ENCODE measurements at places on chromosomes 2 and 18.

DNA sequence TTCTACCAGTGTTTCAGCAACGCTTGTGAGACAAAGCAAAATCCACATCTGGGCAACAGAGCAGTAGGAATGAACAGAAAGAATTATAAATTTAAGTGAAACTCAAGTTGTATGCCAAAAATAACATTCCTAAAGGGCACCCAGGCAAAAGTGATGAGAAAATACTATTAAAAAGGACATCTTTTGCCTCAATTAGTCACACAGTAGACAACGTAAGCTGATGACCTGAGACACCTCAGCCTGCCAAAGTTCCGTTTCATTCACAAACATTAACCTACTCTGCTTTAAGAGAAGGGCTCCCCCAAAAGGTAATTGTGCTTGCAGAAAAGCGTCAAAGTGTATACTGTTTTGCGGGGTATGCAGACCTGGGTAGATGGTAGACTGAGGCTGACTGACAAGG, 7.2 kb downstream of the HDLBP start:
- H3K27ac ChIP-seq = no peak overlapping the region
- no peaks in the 10 kb centered on the region for H3K27me3 ChIP-seq
- H3K4me3 ChIP-seq = no peak overlapping the region

GRCh38 chr2:189521699-189522434, 58.7 kb downstream of the SLC40A1 start:
- no peak for DNase-seq
- H3K27me3 ChIP-seq = no peaks in the 10 kb centered on the region
- H3K27ac ChIP-seq = no peak overlapping the region
- no peaks in the 10 kb centered on the region for H3K36me3 ChIP-seq
- H3K4me1 ChIP-seq = no peaks in the 10 kb centered on the region
- H3K4me3 ChIP-seq = no peak overlapping the region

DNA sequence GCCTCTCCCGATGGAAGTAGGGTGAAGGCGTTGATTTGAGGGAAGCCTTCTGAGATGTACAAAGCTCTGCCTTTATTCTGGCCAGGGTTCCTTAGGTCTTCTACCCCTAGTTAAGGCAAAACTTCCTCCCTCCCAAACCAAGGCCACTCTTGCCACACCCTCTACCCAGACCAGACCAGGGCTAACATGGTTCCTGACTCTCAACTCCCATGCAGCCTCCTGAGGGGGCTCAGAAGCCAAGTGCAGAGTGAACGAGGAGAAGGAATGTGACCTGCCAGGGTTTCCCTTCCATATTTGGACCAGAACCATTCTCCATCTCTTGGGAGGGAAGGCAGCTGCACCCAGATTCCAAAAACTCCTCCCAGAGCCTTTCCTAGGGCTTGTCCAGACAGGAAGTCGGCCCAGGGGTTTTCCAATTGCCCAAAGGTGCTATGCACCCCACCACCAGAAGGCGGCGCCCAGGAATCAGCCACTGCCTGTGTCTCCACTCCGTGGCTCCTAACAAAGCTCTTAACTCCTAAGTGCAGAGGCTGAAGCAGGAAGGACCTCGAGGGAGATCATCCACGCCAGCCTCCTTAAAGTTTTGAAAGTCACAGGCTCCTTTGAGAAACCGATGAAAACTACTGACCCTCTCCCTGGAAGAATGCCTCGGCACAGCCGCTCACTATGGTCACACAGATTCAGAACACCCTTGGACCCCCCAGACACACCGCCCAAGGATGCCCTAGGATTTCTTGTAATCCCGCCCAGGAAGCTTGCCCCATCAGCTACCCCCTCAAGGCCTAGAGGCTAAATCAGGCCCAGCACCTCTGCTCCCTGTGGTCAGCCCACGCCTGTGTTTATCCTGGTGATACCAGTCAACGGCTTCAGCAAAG, 157.8 kb downstream of the SMAD2 start:
- H3K27me3 ChIP-seq = peaks cover 16% of the 10 kb centered on the region
- H3K4me1 ChIP-seq = peaks cover 11% of the 10 kb centered on the region
- no peak overlapping the region for H3K27ac ChIP-seq
- DNase-seq = peak; percentile 67
- no peak overlapping the region for H3K4me3 ChIP-seq
- no peaks in the 10 kb centered on the region for H3K36me3 ChIP-seq

DNA sequence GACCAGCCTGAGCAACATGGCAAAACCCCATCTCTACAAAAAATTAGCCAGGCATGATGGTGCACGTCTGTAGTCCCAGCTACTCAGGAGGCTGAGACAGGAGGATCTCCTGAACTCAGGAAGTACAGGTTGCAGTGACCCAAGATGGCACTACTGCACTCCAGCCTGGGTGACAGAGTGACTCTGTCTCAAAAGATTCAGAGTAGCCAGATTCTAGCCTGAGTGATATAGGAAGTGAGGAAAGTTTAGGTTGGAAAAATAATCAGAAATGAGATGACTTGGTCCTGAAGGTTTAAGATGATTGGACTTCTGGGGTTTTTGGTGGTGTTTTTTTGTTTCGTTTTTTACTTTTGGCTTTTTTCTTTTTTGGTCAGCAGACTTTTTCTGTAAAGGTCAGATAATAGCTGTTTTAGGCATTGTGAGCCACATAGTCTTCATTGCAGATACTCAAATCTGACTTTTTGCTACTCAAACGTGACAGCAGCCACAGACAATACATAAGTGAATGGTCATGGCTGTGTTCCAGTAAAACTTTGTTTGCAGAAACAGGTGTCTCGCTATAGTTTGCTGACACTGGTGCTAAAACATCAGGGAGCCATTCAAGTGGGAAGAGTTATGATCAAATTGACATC, 104.1 kb upstream of the UBXN4 start:
- H3K4me1 ChIP-seq = peaks cover 12% of the 10 kb centered on the region
- no peak overlapping the region for H3K4me3 ChIP-seq
- peak overlapping the region; percentile 31 for H3K27ac ChIP-seq
- DNase-seq = no peak

GRCh38 chr2:46296840-46297545, at the start of gene EPAS1:
Gene EPAS1 (plus strand): TSS chr2:46297407. CDS start chr2:46297912, 505 bp downstream.
- peak within 1 kb of the TSS; percentile 83 for H3K27ac ChIP-seq
- H3K4me1 ChIP-seq = peaks cover 30% of the 10 kb centered on the region
- DNase-seq = peak; percentile 94
- peak within 1 kb of the TSS; percentile 99 for H3K4me3 ChIP-seq
- H3K36me3 ChIP-seq = peaks cover 11% of the 10 kb centered on the region

- DNase-seq = no peak
- H3K4me1 ChIP-seq = peaks cover 21% of the 10 kb centered on the region
- no peaks in the 10 kb centered on the region for H3K36me3 ChIP-seq
- H3K27me3 ChIP-seq = no peaks in the 10 kb centered on the region
- H3K4me3 ChIP-seq = no peak overlapping the region
- H3K27ac ChIP-seq = no peak overlapping the region
Measured at GRCh38 chr18:23927821-23928746, 86.5 kb upstream of the TTC39C start.

DNA sequence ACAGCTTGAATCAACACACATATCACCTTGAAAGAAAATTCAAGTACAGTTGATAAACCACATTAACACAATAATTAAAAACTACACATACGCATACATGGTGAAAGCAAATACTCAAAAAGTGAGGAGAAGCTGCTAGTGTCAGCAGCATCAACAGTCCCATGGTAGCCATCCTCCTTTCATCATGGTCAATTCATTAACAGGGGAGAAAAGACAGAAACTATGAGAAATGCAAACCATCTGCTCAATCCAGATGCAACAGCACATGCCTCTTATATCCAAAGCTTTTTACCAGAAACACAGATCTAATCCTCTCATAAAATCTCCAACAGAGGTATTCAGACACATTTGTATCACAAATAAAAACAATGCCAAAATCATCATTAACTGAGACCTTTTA, 81.9 kb upstream of the CHRNA1 start:
- no peaks in the 10 kb centered on the region for H3K36me3 ChIP-seq
- H3K27ac ChIP-seq = no peak overlapping the region
- DNase-seq = no peak
- peaks cover 33% of the 10 kb centered on the region for H3K4me1 ChIP-seq
- H3K4me3 ChIP-seq = no peak overlapping the region

GRCh38 chr2:10863837-10864236, 47.9 kb upstream of the KCNF1 start:
- H3K4me3 ChIP-seq = peak overlapping the region; percentile 39
- H3K4me1 ChIP-seq = peaks cover 15% of the 10 kb centered on the region
- H3K27ac ChIP-seq = no peak overlapping the region

DNA sequence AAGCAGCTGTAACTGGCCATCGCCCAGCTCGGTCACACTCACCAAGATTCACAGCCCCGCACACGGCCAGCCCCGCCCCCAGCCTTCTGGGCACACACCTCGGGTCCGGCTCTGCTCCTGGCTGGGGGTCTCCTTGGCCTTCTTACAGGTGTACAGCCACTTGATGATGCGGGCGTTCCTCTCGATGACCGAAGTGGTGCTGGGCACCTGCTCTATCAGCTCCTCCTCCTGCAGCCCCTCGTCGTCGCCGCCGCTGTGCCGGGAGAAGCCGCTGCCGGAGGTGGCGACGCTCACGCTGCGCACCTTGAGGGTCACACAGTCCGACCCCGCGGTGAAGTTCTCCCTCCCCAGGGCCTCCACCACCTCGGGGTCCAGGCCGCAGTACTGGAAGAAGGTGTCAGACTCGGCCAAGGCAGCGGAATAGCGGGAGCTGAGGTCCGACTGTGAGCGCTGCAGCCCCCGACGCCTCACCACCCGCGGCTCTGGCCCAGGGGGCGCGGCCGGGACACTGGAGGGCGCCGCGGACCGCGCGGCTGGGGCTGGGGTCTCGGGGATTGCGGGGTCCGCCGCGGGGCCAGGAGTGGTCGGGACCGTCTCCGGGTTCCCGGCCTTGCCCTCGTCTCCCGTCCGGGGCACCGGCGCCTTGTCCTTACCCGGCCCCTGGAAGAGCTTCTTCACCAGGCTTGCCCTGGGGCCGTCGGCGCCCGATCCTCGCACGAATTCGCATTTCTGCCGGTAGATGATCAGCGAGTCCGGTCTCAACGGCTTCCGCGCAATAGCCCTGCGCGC, 769 bp downstream of the FAM110C start:
- H3K4me3 ChIP-seq = peak overlapping the region; percentile 74
- no peak for DNase-seq
- H3K4me1 ChIP-seq = peaks cover 22% of the 10 kb centered on the region
- no peak overlapping the region for H3K27ac ChIP-seq
- peaks cover 4% of the 10 kb centered on the region for H3K36me3 ChIP-seq

DNA sequence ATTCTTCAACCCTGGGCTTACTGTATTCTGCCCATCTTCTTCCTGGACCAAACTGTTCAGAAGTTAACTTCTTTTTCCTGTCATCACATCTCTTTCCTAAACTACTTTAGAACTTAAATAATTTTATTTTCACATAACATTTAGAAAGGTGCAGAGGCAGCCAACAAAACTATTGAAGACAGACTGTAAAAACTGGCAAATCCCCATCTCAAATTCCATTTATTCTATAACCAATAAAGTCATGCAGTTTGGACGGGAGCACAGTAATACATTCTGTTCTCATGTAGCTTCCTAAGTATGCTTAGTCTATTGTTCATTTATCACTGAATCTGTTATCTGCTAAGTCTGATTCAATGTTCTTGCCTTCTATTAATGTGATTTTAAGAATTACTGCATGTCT, 99.1 kb downstream of the SMAD2 start:
- H3K36me3 ChIP-seq = peaks cover 39% of the 10 kb centered on the region
- DNase-seq = no peak
- H3K4me1 ChIP-seq = peaks cover 21% of the 10 kb centered on the region

DNA sequence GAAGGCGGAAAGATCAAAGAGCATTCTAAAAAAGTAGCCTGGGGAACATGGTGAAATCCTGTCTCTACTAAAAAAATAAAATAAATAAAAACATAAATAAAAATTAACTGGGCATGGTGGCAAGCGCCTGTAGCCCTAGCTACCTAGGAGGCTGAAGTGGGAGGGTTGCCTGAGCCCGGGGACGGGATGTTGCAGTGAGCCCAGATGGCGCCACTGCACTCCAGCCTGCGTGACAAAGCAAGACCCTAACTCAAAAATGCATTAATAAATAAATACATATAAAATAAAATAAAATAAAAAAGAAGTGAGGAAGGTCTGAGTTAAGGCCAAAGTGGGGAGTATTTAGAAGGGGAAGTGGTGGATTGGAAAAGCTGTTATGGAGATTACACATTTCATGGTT, 1.3 kb upstream of the PSMD14 start:
- peaks cover 27% of the 10 kb centered on the region for H3K4me1 ChIP-seq
- peak overlapping the region; percentile 89 for H3K27ac ChIP-seq
- peaks cover 8% of the 10 kb centered on the region for H3K27me3 ChIP-seq
- peaks cover 20% of the 10 kb centered on the region for H3K36me3 ChIP-seq

GRCh38 chr2:65214361-65214760, 13.3 kb upstream of the ACTR2 start:
- no peaks in the 10 kb centered on the region for H3K27me3 ChIP-seq
- H3K4me3 ChIP-seq = no peak overlapping the region
- DNase-seq = no peak
- H3K36me3 ChIP-seq = no peaks in the 10 kb centered on the region

DNA sequence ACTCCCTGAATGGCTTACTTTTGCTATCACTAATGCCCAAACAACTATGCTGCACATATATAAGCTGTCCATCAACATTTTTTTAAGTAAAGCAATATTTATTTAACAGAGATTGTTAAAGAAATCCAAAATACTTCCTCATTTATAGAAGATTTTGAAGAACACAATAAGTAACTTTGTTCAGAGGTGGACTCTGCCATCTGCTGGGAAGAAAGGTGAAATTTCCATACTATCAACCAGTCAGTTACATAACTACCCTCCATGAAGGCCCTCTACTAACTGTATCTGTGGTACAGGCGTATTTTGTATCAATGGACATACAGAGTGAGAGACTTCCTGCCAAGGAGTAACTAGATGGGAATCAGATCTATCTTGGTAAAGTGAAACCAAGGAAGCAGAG, 106.0 kb downstream of the DTNB start:
- no peak overlapping the region for H3K27ac ChIP-seq
- H3K4me3 ChIP-seq = no peak overlapping the region
- no peak for DNase-seq
- no peaks in the 10 kb centered on the region for H3K27me3 ChIP-seq

GRCh38 chr2:167353605-167354280, 465.5 kb downstream of the XIRP2 start:
- H3K36me3 ChIP-seq = no peaks in the 10 kb centered on the region
- no peaks in the 10 kb centered on the region for H3K27me3 ChIP-seq
- DNase-seq = no peak
- H3K4me3 ChIP-seq = no peak overlapping the region
- no peak overlapping the region for H3K27ac ChIP-seq

DNA sequence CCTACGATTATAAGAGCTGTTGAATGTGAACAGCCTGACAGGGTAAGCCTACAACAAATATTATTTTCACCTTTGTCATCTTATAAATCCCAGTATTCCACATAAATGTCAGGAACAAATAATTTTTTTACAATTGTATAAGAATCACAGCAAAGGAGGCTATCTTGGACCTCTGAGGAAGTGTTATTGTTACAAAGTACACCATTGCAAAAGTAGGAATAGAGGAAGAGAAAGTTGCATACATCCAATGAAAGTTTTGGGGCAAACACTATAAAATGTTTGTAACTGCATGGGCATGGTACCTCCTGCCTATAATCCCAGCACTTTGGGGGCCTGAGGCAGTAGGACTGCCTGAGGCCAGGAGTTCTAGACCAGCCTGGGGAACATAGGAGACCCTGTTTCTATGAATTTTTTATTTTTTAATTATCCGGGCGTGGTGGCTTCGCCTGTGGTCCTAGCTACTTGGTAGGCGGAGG, 715 bp upstream of the MEMO1 start:
- no peaks in the 10 kb centered on the region for H3K36me3 ChIP-seq
- no peaks in the 10 kb centered on the region for H3K27me3 ChIP-seq
- peak overlapping the region; percentile 88 for H3K4me3 ChIP-seq
- H3K4me1 ChIP-seq = peaks cover 45% of the 10 kb centered on the region

- DNase-seq = no peak
- no peaks in the 10 kb centered on the region for H3K4me1 ChIP-seq
- H3K36me3 ChIP-seq = no peaks in the 10 kb centered on the region
- no peak overlapping the region for H3K4me3 ChIP-seq
Measured at GRCh38 chr2:35365859-35366258, 989.7 kb upstream of the CRIM1 start.

Data from activated T-cell treated with anti-CD3 and anti-CD28 coated beads, Interleukin-2, amount 50 U/mL, for 72 hours (primary cell).